ENCODE measurements at places on chromosomes 7 and 10. TPM values are rescaled to one million over a fixed set of nuclear protein-coding genes. Genes with fewer than 3 reads are reported as not detected.

GCC1 gene
- 21.0 TPM for total RNA-seq

GRCh38 chr10:1241322-1241890 lies 185.2 kb downstream of the WDR37 start:
- DNase-seq: no peak

DNA sequence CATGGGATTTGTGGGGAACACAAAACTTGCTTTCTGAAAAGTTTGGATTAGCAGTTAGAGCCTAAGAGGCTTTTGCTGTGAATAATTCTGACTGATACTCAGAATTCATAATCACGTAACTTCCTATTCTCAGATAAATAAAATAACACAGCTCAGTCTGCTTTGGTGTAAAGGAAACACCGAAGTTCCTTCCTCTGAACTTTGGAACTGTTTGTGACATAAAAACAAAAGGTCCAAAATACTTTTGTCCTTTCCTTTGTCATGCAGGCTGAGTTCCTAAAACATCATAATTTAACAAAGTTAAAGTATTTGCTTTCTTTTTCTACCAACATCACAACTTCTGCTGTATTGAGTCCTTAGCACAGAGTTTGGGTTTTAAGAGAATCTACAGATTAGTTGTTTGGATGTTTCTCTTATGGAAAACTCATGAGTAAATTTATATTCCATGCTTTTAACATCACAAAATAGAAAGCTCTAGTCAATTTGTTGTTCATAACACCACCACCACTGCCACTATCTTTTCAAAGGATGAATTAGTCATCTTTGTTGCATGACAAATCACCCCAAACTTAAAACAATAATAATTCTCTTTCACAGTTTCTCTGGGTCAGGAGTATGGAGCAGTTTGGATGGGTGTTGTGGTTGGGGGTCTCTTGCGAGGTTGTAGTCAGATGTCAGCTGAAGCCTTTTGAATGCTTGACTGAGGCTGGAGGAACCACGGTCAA lies 123.4 kb downstream of the REEP3 start:
- DNase-seq: no peak

- no peak for DNase-seq
These were observed 182.9 kb downstream of the BMPER start for GRCh38 chr7:34087892-34088891.

- no peak for DNase-seq
These were observed 147.1 kb downstream of the RGS10 start for GRCh38 chr10:119395280-119396007.

GRCh38 chr7:152312316-152312715 lies 123.5 kb downstream of the KMT2C start:
- no peak for DNase-seq

- DNase-seq: peak; percentile 65
These were observed 321.2 kb downstream of the FRMD4A start for GRCh38 chr10:14009371-14010100.

DNA sequence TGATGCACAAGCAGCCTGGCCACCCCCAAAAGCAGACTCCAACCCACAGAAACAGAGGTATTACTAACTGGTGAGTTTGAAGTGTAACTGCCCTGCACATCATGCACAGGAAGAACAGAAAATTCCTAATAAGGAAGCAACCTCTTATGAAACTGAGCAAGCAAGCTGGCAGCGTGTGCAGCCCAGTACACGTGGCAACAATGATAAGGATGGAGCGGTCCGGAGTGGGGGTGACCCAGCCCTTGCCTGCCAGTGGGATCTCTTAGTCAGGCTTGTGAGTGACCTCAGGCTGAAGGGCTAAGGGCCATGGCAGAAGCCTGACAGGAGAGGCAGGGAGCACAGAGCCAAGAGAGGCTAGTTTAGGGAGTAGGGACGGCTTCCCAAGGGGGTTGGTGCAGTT lies 22.1 kb upstream of the AOAH start:
- DNase-seq: no peak

GRCh38 chr10:63699785-63700613 lies 178.8 kb downstream of the REEP3 start:
- DNase-seq: no peak

ZSCAN25 gene
- total RNA-seq: 31.7 TPM

DNA sequence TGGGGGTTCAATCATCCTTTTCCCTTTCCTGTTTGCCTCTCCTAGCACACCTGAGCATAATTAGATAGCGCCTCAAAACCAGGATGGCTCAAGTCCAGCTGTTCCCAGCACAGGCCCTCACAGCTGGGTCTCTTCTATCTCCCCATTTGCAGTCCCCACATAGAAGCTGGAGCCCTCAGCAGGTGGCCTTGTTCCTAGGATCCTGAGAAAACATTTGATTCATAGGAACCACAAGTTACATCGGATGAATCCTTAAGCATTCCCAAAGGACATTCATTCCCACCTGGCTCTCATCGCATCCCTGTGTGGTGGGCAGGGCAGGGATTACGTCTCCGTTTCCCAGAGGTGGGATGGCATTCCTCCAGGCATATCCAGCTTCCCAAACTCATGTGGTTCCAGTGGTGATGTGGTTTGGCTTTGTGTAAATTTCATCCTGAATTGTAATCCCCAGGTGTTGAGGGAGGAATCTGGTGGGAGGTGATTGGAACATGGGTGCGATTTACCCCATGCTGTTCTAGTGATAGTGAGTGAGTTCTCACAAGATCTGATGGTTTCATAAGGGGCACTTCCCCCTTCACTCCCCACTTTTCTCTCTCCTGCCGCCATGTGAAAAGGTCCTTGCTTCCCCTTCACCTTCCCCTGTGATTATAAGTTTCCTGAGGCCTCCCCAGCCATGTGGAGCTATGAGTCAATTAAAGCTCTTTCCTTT lies 49.8 kb upstream of the LEP start:
- peak; percentile 16 for DNase-seq

All from activated CD8-positive, alpha-beta memory T cell treated with anti-CD3 and anti-CD28 coated beads, Interleukin-2, amount 10 ng/mL, durations not matched to agents 7 days and 5 days (primary cell).